ENCODE measurements at places on chromosomes 13 and 19. TPM values are rescaled to one million over a fixed set of nuclear protein-coding genes. Genes with fewer than 3 reads are reported as not detected.

ZNF878 gene
- not detected for total RNA-seq

KLC3 gene
- 0.19 TPM for total RNA-seq

MICU2 gene
- 61.0 TPM for total RNA-seq

APC2 gene
- total RNA-seq = 0.19 TPM

ZNF724 gene
- 15.1 TPM for total RNA-seq

IGSF23 gene
- 0.19 TPM for total RNA-seq

ATP4B gene
- total RNA-seq = not detected

CACTIN gene
- total RNA-seq = 33.5 TPM

FXYD7 gene
- total RNA-seq = not detected

ZNF792 gene
- total RNA-seq = 4.8 TPM

ZNF85 gene
- 11.9 TPM for total RNA-seq

PSG4 gene
- 12.4 TPM for total RNA-seq

RNASEH2A gene
- 78.6 TPM for total RNA-seq

ZNF681 gene
- 0.96 TPM for total RNA-seq

ZNF627 gene
- 30.2 TPM for total RNA-seq

KCNJ14 gene
- total RNA-seq = 0.38 TPM

KLK1 gene
- total RNA-seq = not detected

PPAN gene
- 36.1 TPM for total RNA-seq

EDNRB gene
- total RNA-seq = 5.4 TPM

RNF17 gene
- total RNA-seq = not detected

CDX2 gene
- not detected for total RNA-seq

TNFSF9 gene
- total RNA-seq = 1.1 TPM

ZNF254 gene
- 7.7 TPM for total RNA-seq
